ENCODE measurements at places on chromosomes 12 and 14. TPM values are rescaled to one million over a fixed set of nuclear protein-coding genes. Genes with fewer than 3 reads are reported as not detected.

DLGAP5 gene
- total RNA-seq = 8.1 TPM

GRCh38 chr12:6452245-6452943 is 552 bp downstream of the TAPBPL start:
- DNase-seq = no peak

- DNase-seq = no peak
These were observed 1.9 kb upstream of the DCAF4 start for GRCh38 chr14:72924337-72924736.

DNA sequence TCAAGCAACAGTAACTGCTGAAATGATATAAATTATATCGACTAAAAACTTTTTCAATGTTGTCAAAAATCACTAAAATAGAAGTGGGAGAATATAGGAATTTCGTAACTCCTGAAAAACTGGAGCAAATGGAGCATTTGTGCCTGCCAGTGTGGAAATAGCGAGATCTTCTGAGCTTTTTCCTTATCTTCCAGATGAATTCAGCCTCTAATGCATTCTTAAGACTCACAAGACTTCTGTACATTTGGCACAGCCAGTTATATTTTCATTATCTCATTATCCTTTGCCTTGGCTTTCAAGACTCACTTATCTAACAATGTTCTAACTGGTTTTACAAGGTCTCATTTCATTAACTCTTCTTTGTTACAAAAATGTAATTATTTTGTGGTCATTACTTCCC is 252.4 kb downstream of the GXYLT1 start:
- no peak for DNase-seq

GRCh38 chr12:14849661-14850060 is 6.3 kb upstream of the ART4 start:
- peak; percentile 30 for DNase-seq

DNA sequence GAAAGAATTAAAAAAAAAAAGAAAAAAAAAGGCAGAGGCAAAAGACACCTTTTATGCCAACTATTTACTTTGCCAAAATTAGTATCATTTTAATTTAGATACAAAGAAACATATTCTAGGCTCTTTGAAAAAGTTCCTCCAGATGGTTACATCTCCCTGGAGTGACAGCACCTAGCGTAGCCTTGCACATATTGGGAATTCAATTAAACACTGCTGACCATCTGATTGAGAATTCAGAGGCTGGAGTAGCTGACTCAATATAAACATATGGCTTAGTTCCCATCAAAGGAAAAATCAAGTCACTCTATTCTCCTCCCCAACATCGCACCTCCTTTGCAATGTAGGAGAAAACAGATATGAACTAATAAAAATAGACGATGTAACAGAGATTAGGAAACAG is 36.4 kb downstream of the ANKS1B start:
- no peak for DNase-seq

- no peak for DNase-seq
These were observed 155.7 kb upstream of the C14orf180 start for GRCh38 chr14:104423701-104424405.

DNA sequence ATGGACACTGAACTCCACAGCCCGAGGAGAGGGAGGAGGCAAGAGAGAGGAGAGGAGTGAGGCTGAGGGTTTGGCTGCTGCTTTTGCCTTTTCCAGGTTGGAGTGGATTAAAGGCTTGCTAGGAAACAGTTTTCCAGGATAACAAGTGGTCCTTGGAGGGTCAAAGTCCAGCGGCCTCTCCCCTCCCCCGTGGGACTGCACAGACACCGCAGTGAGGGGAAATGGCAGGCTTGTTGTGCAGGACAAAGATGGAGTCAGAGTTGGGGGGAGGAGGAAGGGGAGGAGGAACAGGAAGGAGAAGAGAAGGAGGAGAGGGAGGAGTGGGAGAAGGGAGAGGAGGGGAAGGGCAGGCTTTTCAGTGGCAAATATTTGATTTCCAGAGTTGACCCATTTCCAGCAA is 245.5 kb downstream of the RBM19 start:
- no peak for DNase-seq

DNA sequence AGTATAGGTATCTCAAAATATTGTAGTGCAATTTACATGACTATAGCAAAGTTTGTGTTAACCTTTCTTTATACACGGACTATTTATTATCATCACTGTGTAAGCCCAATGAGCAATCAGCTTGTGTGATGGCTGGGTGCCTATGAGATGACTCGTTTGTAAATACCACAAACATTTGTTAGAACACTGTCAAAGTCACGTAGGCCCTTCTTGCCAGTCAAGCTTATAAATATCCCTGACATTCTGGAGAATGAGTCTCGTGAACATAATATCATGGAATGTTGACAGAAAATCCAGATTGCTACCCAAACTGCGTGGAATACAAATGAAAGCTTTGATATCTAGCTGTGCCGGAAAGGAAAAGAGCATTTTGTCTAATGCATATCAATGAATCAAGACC is 648.3 kb upstream of the MDGA2 start:
- DNase-seq = peak; percentile 66

DNA sequence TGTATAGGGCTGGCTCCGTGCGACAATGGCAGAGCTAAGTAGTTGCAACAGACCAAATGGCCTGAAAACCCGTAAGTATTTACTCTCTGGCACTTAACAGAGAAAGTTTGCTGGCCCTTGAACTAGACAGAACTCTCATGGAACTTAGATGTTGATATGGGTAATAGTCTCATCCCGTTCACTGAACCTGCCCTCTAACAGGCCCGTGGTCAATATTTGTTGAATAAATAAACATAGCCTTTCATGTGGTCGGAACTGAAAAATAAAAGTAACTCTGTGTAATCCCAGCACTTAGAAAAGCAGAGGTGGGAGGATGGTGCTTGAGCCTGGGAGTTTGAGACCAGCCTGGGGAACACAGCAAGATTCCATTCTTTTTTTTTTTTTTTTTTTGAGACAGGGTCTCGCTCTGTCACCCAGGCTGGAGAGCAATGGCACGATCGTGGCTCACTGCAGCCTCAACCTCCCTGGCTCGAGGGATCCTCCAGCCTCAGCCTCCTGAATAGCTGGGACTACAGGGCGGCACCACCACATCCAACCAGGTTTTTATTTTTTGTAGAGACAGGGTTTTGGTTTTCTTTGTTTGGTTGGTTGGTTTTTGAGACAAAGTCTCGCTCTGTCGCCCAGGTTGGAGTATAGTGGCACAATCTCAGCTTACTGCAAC is 29.7 kb downstream of the KDM2B start:
- DNase-seq = no peak

- DNase-seq = no peak
These were observed 78.7 kb downstream of the PRICKLE1 start for GRCh38 chr12:42510823-42511222.
